ENCODE measurements at places on chromosomes 2 and 18. TPM values are rescaled to one million over a fixed set of nuclear protein-coding genes. Genes with fewer than 3 reads are reported as not detected.

The ZBTB7C gene
- not detected for total RNA-seq

The IL1RN gene
- total RNA-seq, result not detected

The SRSF7 gene
- 260 TPM for total RNA-seq

The UPP2 gene
- total RNA-seq, result not detected

The POTEC gene
- total RNA-seq, result not detected

The LRP1B gene
- total RNA-seq, result under 0.01 TPM

The LOXHD1 gene
- not detected for total RNA-seq

The NEU2 gene
- total RNA-seq, result not detected

The FAM110C gene
- not detected for total RNA-seq

The ST8SIA3 gene
- not detected for total RNA-seq

The SLC11A1 gene
- under 0.01 TPM for total RNA-seq

The CAPG gene
- 79.9 TPM for total RNA-seq

The FAM117B gene
- 1.1 TPM for total RNA-seq

The CPLX4 gene
- not detected for total RNA-seq

The SP140 gene
- total RNA-seq, result 1.4 TPM

The CSRNP3 gene
- 0.72 TPM for total RNA-seq

The REG3G gene
- total RNA-seq, result not detected

The NEUROD1 gene
- total RNA-seq, result not detected

The GCKR gene
- total RNA-seq, result under 0.01 TPM

The SCN7A gene
- total RNA-seq, result 0.90 TPM

The FOXI3 gene
- total RNA-seq, result not detected

The TBR1 gene
- total RNA-seq, result not detected

The MYL12A gene
- 743 TPM for total RNA-seq

The STARD6 gene
- total RNA-seq, result 0.28 TPM

The UNC80 gene
- not detected for total RNA-seq

The THUMPD2 gene
- total RNA-seq, result 4.8 TPM

The NTSR2 gene
- not detected for total RNA-seq

The ALPP gene
- not detected for total RNA-seq

The OR6B2 gene
- total RNA-seq, result not detected

The SPEG gene
- total RNA-seq, result 7.8 TPM

The MC2R gene
- total RNA-seq, result not detected

The PER2 gene
- 3.2 TPM for total RNA-seq

The PCBP1 gene
- 33.6 TPM for total RNA-seq

The PSME4 gene
- total RNA-seq, result 61.3 TPM

The GDF7 gene
- total RNA-seq, result under 0.01 TPM

The MERTK gene
- total RNA-seq, result 0.28 TPM

The POTEE gene
- total RNA-seq, result not detected

The EMX1 gene
- not detected for total RNA-seq

The KLHL41 gene
- total RNA-seq, result 0.28 TPM

The CABYR gene
- total RNA-seq, result 4.1 TPM

The DSG4 gene
- not detected for total RNA-seq

The RAB1A gene
- 114 TPM for total RNA-seq

Measured in IMR-90 (cell line).